Activated CD8-positive, alpha-beta memory T cell treated with anti-CD3 and anti-CD28 coated beads for 4 hours (primary cell): ENCODE measurements at places on chromosomes 13 and 19.

GRCh38 chr13:26727122-26727521, 33.5 kb downstream of the GPR12 start:
- no peak for DNase-seq

- no peak for DNase-seq
Measured at GRCh38 chr13:44711706-44712105, 135.6 kb upstream of the TSC22D1 start.

GRCh38 chr19:39031368-39032062, 834 bp downstream of the FBXO27 start:
- peak; percentile 52 for DNase-seq

DNA sequence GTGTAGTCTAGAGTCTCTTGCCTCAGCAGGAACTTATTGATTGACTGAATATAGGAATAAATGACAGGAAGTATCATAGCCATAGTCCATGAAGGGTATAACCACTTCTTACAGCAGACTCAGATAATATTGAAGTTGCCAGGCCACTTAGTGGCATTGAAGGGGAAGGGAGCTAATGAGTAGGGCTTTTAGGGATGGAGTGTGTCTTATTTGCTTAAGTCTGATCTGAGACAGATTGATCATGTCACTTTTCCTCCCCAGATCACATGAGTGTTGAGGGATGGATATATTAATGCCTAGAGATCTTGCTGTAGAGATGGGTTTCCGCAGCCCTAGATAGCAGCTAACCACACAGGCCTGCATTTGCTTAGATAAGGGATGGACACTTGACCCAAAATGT, 62.2 kb upstream of the NBEA start:
- DNase-seq: no peak

GRCh38 chr13:68099631-68100030, 869.5 kb upstream of the PCDH9 start:
- no peak for DNase-seq

DNA sequence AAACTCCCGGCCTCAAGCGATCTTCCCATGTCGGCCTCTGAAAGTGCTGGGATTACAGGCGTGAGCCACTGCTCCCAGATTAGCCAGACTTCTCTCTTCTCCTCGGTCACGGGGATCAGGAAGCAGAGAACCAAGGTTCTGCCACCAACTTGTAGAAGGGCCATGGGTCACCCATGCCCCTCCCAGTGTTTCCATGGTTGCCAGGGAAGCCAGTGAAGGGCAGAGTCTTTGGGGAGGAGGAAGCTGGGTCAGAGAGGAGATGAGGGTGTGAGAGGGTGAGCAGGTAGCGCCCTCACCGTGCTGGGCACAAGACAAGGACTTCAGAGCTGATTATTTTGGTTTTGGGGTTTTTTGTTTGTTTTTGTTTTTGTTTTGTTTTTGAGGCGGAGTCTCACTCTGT, 77.1 kb downstream of the GNG7 start:
- DNase-seq: no peak

- DNase-seq: no peak
Measured at GRCh38 chr19:40778706-40779284, 748 bp downstream of the RAB4B start.
